ENCODE measurements at places on chromosomes 2 and 18.

- DNase-seq, result no peak
Measured at GRCh38 chr2:32562906-32563305, 64.9 kb upstream of the TTC27 start.

DNA sequence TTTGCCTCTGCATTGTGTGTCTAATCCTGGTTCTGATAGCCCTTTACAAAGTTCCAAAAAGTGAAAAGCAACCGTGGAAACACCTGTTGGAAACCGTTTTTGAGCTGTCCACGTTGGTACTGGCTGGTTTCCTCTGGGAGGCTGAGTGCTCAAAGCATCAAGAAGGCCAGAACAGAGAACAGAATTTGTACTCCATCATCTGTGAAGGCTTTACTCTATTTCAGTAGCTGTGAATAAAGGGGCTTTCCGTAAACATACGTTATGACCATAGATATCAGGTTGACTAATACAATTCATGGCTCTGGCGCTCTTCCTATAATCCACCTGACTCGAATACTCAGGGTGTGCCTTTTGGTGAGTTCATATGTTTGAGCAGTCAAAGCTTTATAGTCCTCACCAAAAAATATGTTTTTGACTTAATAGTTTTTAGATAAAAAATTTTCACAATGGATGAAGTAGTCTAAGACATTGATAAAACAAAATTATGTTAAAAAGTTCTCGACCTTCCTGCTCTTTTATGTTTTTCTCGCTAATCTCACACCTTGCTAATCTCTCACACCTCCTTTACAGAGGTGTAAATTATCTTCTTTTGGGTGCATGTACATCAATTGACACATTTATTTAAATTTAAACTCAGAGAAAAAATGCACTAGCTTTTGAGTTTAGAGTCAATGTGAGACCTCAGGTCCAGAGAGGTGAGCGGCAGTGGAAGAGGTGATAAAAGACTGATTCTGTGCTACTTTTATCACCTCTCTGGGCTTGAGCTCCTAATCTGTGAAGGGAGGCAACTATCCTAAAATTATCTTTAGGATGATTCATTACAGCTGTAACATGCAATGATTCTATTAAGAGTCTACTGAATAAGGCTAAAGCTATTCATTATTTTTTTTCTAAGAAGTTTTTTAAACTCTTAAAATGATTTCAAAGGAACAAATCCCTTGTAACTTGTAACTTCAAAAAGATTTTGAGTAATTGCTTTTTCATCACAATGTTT is 65.3 kb downstream of the CXCR4 start:
- DNase-seq, result no peak

DNA sequence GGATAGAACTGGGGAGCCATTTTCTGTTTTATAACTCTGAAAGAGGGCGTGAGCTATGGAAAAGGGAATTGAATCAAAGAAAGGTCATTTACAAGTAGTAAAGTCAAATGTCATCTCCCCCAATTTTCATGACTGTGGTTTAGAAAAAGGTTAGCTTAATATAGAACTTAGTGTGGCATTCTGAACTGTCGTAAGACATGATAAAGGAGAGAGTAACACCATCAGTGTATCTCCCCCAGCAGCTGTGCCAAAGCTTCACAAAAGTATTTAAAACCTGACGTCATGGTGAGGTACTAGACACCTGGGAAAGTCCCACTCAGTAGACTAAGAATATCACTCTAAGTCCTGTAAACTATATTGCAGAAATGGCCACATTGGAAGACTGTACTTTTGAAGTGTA is 5.8 kb upstream of the IKZF2 start:
- no peak for DNase-seq

- no peak for DNase-seq
Measured at GRCh38 chr18:70029163-70029562, 81.5 kb upstream of the CD226 start.

DNA sequence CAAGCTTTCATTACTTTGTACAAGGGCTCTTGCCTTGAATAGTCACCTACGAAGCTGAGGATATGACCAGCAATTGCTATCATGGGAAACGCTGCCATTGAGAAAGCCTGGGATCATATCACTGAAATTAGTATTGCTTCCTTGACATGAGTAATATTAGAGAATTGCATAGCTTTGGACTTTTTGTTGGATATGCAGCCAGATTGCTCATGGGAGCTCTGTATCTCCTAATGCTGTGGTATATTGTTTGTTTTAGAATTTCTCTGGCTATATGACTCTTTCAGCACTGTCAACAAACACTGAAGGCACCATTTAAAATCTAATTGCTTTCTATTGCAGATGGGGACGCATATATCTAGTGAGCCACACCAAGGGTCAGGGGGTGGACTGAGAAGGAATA is 80.0 kb upstream of the WDSUB1 start:
- no peak for DNase-seq

- DNase-seq, result no peak
Measured at GRCh38 chr18:42520138-42520537, 565.1 kb downstream of the PIK3C3 start.

DNA sequence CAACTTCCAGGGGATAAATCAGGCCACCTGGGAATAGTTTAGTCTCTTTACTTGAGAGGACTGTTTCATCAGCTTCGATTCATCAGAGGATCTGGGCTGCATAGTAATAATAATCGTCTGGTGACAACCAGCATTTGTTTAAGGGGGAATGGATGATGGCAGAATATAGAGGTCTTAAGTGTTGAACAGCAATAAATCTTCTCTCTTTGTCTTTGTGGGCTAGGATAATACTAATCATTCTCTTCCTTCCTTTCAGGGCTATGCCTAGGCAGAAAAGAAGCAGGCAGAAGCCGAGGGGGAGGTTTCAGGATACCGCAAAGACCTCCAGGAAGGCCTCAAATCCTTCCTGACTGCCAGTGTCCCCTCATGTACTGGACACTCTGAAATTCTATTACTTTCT is 150.4 kb upstream of the GAREM1 start:
- no peak for DNase-seq

DNA sequence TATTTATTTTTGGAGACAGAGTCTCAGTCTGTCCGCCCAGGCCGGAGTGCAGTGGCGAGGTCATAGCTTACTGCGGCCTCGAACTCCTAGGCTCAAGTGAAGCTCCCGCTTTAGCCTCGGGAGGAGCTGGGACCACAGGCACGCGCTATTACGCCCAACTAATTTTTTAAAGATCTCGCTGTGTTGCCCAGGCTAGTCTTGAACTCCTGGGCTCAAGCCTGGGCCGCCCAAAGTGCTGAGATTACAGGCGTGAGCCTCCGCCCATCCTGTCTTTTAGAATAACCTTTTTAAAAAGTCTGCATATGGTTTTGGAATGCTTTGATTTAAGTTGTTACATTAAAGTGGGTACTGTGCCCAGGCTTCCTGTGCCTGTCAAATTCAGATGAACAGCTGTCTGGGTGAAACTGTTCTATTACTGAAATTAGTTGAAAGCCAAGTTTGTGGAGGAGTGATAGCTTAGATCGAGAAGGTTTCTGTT is 944 bp downstream of the RAB3GAP1 start:
- no peak for DNase-seq

DNA sequence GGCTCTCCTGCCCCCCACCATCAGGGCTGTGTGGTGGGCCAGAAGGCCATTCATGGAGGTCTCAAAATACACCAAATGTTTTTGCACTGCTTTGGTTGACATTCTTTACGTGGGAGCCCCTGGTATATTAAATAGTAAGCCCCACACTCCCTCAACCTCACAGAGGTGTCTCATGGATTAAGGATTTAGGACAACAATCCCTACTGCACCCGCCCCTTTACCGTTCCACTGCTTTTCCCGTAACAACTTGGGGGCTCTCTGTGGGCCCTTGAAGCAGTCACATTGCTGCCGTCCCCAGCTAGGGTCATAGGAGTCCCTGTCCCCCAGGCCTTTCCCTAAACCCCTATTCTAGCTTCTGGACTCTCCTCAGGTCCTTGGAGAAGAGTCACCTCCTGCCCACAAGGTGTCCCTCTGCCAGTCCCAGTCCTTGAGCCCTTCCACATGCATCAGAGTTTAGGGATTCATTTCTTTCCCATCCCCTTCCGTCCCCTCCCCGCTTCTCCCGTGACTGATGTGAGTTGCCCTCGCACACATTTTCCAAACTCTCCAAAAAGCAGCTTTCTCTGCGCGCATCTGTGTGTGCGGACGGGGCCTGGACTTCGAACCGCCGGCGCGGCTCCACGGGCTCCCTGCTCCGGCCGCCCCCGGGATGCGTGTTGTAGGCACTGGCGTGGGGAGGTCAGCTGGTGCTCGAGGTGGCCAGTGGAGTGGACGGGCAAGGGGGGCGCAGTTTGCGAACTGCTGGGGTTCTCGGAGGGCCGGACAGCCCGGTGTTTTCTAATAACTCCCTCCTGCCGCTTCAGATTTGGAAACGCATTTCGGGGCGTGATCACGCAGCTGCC is 84.8 kb downstream of the LYPD1 start:
- no peak for DNase-seq

DNA sequence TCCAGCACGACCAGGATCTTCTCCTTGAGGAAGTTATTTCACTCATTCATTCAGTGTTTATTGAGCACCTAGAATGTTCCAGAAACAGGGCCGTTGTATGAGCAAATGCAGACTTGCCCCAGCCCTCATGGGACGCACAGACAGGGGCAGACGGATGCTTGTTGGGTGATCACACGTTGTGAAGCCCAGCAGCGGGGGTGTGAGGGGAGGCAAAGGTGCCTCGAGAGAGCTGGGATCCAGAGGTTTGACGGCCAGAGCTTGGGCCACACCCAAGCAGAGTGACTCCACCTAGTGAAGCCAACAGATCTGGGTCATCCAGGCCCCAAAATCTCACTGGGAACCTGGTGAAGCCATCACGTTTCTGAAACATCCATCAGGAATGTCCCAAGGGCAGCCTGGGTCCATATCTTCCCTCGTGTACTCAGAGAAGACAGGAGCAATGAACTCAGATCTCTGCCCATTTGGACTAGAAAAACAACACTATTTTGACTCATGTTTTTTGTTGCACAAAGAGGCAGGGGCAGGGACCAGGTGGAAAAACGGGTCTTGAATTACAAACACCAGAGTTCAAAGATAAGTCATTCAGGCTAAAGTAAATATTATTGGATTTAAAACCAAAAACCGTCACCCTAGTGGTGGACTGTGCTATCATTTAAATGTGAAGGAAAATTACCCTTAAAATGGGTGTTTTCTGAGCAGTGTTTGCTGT is 54.9 kb upstream of the RBM44 start:
- DNase-seq, result no peak

DNA sequence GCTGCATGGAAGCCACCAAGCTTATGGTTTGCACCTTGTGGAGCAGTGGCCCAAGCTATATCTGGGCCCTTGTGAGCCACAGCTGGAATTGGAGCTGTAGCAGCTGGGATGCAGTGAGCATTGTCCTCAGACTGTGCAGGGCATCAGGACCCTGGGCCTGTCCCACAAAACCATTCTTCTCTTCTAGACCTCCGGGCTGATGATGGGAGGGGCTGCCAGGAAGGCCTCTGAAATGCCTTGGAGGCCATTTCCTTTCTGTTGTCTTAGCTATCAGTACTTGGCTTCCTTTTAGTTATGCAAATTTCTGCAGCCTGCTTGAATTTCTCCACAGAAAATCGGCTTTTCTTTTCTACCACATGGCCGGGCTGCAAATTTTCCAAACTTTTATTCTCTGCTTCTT is 46.4 kb upstream of the CSRNP3 start:
- DNase-seq, result no peak

- no peak for DNase-seq
Measured at GRCh38 chr2:268323-268722, 3.6 kb downstream of the ACP1 start.

- no peak for DNase-seq
Measured at GRCh38 chr2:179297927-179298326, 33.3 kb upstream of the SESTD1 start.

- no peak for DNase-seq
Measured at GRCh38 chr18:13909141-13909940, 6.0 kb downstream of the MC2R start.

DNA sequence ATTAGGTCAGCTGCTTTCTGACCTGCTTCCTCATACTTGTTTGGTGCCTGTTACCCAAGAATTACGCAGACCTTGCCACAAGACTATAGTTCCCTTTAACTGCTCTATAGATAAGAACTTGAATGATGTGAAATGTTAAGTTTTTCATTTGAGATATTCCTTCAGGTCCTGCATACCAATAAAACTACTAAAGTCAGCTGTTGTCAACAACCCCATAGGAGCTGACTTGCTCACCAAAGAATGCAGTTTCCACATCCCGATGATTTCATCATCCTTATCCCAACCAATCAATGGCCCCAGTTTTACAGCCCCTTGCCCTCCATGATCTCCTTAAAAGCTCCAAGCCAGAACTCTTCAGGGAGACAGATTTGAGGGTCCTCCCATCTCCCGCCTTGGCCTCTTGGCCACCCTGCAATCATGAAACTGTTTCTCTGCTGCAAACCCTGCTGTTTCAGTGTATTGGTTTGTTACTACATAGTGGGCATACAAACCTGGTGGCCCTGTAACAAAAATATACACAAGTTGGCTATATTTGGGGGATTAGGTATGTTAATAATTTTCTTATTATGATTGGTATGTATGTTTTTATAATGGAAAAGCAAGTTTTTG is 396.3 kb upstream of the CHST9 start:
- no peak for DNase-seq

DNA sequence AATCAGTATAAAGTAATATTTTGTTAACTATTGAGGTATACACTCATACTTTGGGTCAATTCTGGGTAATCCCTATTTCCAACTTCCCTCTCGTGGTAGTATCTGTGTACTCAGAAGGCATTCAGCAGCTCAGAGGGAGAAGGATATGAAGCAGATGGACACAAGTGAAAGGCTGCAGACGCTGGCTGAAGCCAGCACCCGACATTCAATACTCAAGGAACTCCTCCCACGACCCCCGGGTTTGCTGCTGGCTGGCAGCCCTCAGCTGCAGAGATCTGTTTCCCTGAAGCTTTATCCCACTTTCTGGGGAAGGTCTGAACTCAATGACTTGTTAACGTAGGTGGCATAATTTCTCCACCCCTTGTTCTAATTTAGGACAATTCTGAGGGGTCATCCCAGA is 847.3 kb upstream of the SOX11 start:
- no peak for DNase-seq

DNA sequence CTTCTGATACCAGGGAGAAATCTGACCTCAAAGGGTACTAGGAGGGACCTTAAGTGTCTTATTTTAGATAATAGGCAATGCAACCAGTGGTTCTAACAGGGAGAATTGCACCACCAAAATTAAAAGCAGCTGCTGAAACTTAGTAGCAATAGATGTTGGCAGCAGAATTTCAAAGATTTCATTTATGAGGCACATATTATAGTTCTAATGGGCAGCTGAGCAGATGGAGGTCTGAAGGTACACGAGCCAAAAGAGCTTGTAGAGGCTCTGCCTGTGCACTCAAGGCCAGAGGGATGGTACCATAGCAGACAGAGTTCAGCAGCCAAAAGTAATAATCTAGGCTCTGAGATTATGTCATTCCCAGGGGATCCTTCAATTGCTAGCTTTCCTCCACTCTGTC is 87.3 kb upstream of the NCKAP5 start:
- DNase-seq, result no peak

DNA sequence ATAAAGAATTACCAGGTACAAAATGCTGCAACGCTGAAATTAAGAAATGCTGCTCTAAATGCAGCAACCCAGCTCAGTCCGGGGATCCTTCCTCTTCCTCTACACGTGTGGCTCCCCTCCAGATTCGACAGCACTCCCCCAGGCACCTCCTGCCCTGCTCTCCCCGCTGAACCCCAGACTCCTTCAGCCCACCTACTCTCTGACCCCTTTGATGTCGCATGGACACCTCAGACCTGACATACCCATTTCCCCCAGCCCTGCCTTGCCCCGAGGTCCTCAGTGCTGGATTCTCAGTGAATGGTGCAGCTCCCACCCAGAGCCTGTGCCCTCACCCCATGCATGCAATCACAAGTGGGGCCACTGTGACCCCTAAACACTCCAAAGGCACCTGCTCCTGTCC is 4.6 kb upstream of the ADRA2B start:
- DNase-seq, result no peak

- DNase-seq, result no peak
Measured at GRCh38 chr2:165827016-165827920, 33.2 kb upstream of the GALNT3 start.

All from nucleus accumbens (tissue), 56 donors.